Motor neuron (in vitro differentiated cells): ENCODE measurements at places on chromosomes 2 and 18. TPM values are rescaled to one million over a fixed set of nuclear protein-coding genes. Genes with fewer than 3 reads are reported as not detected.

The TLK1 gene
- total RNA-seq: 21.5 and 30.4 TPM in 2 replicates

The UNC80 gene
- 4.1 and 4.6 TPM in 2 replicates for total RNA-seq

The MAB21L4 gene
- total RNA-seq: 0.38 and 0.92 TPM in 2 replicates

The FEV gene
- 0.35 and 0.41 TPM in 2 replicates for total RNA-seq

The ZC3H6 gene
- 7.3 and 11.2 TPM in 2 replicates for total RNA-seq

- ATAC-seq: no peak
Observed at GRCh38 chr2:236531996-236532395, 37.6 kb upstream of the ACKR3 start.

GRCh38 chr2:62194558-62195420 lies 1.1 kb upstream of the B3GNT2 start:
- no peak for ATAC-seq

- ATAC-seq: no peak
Observed at GRCh38 chr18:35410561-35410960, 33.4 kb upstream of the ZNF396 start.

- ATAC-seq: no peak
Observed at GRCh38 chr18:74154716-74155115, 6.4 kb downstream of the TIMM21 start.

GRCh38 chr18:54606835-54607212 lies 15.8 kb downstream of the DYNAP start:
- no peak for ATAC-seq

- peak; percentile 73 for ATAC-seq
Observed at GRCh38 chr2:134461511-134461910, 207.6 kb downstream of the MGAT5 start.

DNA sequence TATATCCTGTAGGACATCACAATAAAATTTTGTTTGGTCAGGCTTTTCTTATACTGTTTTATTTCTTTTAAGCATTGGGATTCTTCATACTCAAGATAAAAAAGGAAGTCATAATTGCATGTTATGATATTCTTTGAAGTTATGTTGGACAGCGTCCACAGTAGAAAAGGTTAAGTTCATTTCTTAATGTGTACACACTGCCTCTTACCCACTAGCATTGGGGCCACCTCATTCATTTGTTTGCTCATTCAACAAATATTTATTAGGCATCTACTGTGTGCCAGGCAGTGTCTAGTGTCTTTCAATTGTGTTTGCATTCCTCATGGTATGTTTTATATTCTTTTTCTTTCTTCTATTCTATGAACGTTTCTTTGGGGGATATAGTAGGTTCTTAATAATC lies 70.2 kb downstream of the PTPRM start:
- no peak for ATAC-seq

- no peak for ATAC-seq
Observed at GRCh38 chr2:3830796-3831195, 127.4 kb downstream of the DCDC2C start.
